Right renal cortex interstitium (tissue), 3 donors: ENCODE measurements at places on chromosomes 12 and 14.

- no peak for DNase-seq
Measured at GRCh38 chr12:76183459-76184186, 99.1 kb upstream of the NAP1L1 start.

- DNase-seq: no peak
Measured at GRCh38 chr14:68395604-68396003, 397.3 kb downstream of the ZFP36L1 start.

GRCh38 chr14:105968291-105968690 is 441.9 kb downstream of the TMEM121 start:
- DNase-seq: no peak

DNA sequence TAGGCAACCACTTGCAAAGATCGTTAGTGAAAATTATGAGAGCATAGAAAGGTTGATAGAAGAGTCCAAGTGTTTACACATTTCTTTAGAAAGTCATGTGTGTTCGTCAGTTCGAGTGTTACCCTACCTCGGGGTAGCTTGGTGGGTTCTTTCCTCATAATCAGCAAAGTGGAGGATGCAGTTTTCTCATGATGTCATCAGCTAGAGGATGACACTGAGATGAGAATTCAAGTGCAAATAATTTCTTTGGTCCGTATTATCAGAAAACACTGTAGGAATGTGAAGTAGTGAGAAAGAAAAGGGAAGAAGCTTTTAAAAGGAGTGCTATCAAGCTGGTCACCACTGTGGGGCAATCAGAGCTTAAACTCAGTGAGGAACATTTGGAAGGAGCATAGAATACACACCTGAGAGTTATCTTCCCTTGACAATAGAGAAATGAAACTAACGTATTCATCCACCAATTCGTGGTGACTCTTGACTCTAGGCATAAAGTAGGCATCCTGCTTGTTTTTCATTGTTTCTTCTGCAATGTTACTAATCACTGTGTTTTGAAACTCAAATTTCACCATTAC is 1340.9 kb upstream of the TMEM132C start:
- no peak for DNase-seq
